ENCODE measurements at places on chromosomes 7 and 10.

GRCh38 chr10:131983780-131984179 lies 2.1 kb upstream of the BNIP3 start:
- DNase-seq: no peak

DNA sequence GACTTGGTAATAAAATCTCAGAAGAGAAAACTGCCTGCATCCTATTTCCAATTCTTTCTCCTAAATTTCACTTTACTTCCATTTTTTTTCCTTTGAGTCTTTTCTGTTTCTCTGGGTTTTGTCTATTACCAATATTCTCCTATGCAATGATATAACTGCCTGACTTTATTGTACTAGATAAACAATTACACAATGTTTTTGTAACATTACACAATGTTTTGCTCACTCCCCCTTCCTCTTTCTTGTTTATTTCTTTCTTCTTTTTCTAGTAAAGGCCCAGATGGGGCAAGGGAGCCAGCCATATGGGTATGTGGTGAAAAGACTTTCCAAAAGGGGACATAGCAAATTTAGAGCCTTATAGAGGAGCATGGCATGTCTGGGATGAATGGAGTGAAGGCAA lies 278.7 kb upstream of the PHYHIPL start:
- DNase-seq: no peak

- no peak for DNase-seq
These were observed 14.0 kb downstream of the ZCCHC24 start for GRCh38 chr10:79431428-79431827.

GRCh38 chr10:11884706-11885423 lies 61.7 kb downstream of the PROSER2 start:
- peak; percentile 53 for DNase-seq

DNA sequence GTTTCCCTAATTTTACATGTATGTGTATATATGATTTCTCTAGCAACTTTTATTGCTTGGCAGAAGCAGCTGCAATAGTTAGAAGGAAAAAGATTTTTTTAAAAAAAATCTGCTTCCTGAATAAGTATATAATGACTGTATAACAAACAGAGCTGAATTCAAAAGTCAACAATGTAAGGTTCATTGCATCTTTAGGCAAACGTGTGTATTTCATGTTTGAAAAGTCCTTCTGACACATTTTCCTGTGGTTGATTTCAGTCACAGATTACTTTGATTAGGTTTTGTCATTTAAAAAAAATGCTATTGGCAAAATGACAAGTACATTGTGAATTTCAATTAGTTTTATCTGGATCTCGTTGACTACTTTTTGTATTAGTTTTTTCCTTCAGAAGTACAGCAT lies 231.0 kb downstream of the CSTF2T start:
- no peak for DNase-seq

- no peak for DNase-seq
These were observed 298.9 kb upstream of the PITRM1 start for GRCh38 chr10:3471472-3471871.

DNA sequence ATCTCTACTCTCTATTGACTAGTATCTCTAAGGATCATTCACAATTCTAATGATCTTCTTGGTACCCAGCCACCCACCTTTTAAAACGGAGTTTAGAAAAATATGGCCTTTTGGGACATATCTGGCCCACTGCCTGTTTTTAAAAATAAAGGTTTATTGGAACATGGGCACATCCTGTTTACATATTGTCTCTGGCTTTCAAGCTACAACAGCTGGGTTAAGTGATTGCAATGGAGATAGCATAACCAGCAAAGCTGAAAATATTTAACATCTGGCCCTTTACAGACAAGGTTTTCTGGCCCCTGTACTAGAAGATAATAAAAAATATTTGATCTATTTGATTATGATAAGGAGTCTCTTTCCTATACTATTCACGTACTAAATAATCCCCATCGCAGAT lies 232.4 kb upstream of the RHOBTB1 start:
- DNase-seq: no peak

DNA sequence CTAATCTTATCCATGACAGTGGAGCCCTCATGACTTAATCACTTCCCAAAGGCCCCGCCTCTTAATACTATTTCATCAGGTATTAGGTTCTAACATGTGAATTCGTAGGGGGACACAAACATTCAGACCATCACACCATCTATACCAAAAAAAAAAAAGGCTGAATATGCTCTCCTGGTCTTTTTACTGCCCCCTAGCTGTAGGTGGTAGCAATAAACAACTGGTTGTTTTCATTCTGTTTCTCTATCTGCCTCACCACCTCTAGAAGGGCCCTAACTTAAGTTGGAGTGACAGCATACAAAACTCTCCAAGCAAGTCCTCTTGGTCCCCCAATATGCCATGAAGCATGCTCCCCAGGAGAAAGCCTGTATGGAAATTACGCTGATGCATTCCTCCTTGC lies 94.1 kb downstream of the GRM8 start:
- no peak for DNase-seq

- DNase-seq: no peak
These were observed 34.0 kb downstream of the ZDHHC6 start for GRCh38 chr10:112412696-112413095.

DNA sequence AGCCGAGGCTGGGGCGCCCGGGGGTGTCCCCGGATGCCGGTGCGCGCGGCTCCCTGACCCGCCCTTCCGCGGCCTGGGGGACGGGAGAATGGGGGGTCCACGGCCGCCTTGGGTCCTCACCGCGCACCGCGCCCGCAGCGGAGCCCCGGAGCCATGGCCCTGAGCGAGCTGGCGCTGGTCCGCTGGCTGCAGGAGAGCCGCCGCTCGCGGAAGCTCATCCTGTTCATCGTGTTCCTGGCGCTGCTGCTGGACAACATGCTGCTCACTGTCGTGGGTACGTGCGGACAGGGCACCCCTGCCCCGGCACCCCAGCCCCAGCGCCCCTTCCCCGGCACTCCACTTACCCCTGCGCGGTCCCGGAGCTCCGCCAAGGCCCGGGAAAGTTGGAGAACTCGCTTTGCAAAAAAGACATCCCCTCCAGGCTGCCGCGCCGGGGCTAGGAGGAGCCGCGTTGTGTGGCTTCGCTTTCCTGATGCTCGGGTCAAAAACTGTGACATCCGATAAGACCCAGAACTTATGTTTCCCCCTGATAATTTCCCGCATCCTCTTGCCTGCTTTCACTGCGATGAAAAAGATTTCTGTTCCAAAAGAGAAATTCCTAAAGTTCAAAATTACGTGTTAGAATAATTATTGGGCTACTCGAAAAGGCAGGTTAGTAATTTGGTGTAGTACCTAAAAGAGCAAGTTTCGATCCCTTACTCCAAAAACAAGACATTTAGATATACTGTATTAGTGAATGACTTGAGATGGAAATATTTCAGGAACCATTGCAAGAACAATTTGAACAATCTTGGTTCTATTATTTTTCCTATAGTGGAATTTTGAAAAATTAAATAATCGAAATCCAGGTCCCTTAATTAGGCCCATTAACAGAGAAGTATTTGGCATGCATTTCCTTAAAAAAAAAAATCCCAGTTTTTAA lies 888 bp downstream of the SLC18A2 start:
- no peak for DNase-seq

DNA sequence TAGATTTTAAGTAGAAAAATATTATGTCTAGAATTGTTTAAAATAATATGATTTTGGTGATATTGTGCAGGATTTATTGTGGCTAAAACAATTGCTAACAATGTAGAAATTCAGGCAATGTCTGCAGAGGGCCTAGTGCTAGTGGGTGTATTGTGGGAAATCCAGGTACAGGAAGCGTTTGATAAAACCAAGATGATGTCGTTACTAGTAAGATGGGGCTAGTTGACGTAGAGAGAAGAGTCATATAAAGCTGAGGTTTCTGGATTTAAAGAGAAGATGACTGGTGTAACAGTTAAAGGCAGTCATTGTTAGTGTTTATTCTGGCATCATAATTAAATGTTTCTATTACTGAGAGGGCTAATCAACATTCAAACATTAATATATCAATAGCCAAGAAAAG lies 43.5 kb downstream of the ADK start:
- DNase-seq: no peak

DNA sequence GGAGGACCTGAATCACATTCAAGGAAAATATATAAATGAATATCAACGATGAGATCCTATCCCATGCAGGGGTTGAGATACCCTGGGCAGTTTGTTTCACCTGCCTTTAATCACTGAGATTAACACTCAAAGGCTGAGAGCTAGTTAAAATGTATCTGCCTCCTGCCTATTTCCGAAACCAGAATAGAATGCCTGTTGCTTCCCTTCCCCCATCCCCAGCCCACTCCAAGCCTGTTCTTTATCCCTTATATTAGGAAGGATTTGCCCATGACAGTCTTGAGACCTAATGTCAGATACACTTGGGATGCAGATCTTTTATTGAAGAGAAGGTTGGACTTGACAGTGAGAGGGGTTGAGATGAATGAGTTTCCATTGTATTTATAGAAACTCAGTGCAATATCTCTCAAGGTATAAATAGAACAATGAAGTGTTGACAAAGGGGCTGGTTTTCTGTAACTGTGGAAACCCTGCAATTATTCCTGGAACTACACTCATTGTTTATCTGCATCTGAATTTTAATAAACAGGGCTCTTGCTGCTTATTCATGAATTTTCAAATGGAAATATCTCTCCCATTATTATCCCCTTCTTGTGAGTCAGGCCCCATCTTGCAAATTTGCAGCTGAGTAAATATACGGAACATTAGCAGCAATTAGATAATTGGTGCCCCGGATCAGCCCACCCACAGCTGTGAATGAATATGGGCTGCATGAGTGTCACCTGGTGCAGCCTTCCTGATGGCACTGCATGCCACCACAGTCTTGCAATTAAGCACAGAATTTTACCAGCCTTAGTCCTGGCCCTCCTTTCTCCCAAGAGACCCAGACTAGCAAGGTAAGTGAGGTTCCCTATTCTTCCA lies 66.7 kb downstream of the SORCS3 start:
- DNase-seq: no peak
